ENCODE measurements at places on chromosomes 1 and 21. TPM values are rescaled to one million over a fixed set of nuclear protein-coding genes. Genes with fewer than 3 reads are reported as not detected.

DAB1 gene
- total RNA-seq, result 0.05 TPM

- no peak for DNase-seq
Observed at GRCh38 chr1:84247425-84248220, 53.9 kb upstream of the SAMD13 start.

SMCP gene
- not detected for total RNA-seq

NHLH2 gene
- total RNA-seq, result not detected

RGS13 gene
- total RNA-seq, result not detected

DNA sequence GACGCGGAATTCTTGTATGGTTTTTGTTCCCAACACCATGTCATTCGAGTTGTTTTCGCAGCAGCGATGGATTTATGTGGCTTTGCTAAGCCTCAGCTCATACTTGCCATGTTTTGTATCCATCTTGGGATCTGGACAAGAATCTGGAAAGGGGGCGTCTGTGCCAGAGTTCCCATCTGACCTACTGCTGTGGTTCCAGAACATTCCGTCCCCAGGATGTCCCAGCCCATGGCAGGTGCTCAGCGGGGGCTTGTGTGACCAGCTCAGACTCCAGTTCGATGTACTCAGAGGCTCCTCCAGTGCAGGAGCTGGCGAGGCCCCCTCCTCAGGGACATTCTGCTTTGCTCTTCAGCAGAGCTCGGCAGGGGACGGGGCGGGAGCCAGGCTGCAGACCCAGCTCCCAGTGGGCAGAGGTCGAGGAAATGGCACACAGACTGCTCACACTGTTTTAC, 24.0 kb upstream of the ADARB1 start:
- no peak for DNase-seq

GRCh38 chr1:41639332-41639936, 155.0 kb upstream of the EDN2 start:
- DNase-seq, result no peak

DNA sequence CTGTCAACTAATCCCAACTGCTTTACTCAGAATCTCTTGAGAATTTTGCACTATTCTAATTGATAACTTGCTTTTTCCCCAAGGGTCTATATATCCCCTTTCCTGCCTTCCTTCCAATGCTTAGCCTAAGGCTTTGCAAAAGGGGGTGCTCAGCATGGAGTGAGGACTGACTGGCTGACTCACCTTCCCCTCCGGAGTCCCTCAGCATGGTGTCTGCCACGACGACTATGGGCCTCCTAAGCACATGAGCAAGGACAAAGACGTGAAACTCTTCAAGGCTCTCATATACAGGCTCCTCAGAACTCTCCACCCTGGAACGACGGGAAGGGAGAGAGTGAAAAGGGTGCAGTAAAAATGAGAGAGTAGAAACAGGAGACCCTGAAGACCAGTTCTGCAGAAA, 13.2 kb upstream of the MTMR11 start:
- DNase-seq, result no peak

DNA sequence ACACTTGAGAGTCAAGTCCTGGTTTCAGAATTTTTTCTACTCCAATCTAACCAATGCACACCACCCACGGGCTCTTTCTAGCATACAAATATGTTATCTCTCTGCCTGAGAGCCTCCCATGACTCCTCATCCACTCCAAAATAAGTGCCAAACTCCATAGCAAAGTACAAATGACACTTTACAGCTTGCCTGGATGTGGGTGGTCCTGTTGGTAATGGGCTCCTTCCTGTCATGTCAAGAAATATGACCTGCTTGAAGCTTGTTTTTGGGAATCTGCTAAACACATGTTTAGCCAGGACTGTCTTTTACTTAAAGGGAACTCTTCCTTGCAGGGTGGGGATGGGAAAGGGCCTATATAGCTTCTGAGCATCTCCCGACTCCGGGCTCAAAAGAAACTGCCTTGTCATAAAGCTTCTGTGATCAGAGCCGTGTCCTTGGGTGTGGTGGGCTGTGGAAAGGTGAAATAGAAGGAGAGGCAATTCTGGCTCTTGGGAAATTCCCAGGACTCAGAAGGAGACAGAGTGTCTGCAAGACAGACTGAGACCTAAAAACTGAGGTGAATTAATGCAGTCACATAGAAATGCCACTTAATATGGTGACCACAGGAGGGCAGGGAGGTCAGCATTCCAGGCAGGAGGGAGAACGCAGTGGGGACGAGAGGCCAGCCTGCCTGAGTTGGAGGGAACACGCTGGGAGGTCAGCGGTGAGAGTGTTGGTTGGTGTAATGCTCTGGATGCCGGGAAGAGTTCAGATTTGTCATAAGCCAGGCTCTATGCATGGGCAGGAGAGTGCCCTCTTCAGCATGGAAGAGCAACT, 6.1 kb upstream of the IGFN1 start:
- DNase-seq, result peak; percentile 84

DNA sequence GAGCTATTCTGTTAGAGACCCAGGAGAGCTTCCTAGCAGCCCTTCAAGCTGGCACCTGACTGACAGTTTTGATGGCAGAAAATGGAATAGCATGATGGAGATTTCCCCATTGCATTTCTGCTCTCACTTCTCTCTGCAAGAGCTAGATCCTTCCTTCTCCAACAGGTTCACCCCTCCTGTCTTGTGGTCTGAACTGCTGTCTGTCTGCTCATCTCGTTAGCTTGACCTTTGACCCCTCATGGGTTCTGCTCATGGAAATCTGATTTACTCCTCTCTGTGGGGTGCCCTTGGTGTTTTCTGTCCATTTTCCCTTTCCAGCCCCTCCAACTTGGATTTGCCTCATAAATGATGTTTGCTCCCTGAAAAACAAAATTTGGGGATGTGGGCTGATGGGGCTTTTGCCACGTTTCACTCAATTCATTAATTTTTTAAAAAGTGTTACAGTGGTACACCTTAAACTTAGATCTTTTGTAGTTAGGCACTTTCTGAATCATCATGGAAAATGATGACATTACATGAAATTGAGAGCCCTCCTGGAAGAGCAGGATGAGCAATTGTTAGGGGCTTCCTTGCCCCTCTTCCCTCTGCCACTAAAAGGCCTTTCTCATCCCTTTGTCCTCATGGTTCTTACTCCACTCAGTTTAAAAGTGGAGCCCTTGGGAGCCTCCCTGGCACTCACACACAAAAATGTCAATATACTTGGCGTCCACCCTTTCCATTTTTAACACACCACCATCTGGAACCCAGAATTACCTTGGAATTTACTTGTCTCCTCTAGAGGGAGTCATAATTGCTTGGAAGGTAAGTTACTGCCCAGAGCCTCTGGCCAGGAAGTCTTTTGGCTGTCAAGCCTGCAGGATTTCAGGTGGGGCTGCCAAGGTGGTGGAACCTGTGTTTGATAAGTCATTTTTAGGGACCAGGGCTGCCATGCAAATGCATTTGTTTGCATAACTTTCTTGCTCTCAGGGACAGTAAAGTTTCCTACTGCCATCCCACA, 31.9 kb upstream of the IL19 start:
- DNase-seq, result no peak
